ENCODE measurements at places on chromosomes 4 and X.

DNA sequence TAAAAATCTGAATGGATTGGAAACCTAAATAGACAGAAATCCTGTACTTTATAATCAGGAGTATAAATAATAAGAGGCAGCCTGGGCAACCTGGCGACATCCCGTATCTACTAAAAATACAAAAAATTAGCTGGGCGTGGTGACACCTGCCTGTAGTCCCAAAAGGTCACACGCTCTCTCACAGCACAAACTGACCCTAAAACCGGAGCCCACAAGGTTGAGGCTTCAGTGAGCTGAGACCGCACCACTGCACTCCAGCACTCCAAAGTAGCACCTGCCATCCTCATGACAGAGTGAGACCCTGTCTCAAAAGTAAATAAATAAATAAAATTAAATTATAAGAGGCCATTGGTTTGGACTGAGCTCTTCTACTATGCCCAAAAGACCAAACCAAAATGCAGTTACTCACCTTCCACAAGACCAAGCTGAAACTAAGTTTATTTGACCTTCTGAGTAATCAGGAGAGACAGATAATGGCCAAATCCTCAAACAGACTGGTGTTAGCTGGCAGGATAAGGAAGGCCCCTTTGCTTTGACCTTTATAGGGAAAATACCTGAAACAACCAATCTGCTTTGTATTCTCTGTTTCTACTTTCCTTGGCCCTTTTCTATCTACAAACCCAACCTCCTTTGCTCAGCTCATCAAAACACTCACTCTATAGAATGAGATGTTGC lies 3.2 kb upstream of the GRSF1 start:
- DNase-seq, result no peak

DNA sequence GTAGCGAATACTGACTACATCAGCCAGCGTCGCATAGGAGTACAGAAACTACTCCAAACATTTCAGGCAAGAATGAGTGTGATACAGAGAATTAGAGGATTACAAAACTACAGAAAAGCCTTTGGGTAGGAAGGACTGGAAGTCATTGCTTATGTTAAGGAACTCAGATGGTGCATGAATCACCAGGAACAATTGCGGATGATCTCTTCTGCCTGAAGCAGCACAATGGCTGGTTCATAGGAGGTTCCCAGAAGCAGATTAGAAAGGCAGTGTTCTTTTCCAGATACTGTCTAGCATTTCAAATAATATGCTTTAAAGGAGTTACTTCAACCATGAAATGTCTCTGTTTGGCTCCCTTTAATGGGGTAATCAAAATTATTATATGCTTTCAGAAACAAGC lies 42.5 kb upstream of the MAP9 start:
- no peak for DNase-seq

DNA sequence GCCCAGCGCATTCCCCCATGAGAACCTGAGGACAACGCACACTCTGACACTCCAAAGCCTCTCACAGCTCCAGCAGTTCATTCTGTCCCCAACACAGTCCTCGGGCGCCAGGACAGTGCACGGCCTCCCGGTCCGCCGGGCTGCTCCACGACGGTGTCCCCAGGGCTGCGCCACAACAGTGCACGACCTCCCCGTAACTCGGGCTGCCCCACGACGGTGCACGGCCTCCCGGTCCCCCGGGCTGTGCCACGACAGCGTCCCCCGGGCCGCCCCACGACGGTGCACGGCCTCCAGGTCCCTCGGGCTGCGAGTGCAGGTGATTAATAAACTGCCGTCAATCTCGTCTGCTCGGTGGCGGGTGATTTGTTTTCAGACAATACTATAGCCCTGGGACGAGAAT lies 585.1 kb upstream of the FRG1 start:
- DNase-seq, result no peak

DNA sequence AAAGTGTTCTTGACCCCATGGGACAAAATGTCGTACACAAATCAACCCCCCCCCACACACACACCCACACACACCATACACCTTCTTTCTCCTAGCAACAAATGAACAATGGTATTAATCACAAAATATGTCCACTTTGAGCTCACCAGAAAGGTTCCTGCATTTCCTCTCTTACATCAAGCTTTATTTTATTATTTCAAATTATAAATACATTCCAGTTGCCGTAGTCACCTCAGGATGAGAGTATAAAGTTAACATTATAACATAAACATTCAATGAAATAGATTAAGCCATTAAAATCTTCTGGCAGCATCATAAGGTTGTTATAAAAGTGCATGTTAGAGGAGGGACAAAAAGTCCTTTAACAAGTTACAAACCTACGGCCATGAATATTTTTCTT lies 7.3 kb downstream of the XK start:
- no peak for DNase-seq

DNA sequence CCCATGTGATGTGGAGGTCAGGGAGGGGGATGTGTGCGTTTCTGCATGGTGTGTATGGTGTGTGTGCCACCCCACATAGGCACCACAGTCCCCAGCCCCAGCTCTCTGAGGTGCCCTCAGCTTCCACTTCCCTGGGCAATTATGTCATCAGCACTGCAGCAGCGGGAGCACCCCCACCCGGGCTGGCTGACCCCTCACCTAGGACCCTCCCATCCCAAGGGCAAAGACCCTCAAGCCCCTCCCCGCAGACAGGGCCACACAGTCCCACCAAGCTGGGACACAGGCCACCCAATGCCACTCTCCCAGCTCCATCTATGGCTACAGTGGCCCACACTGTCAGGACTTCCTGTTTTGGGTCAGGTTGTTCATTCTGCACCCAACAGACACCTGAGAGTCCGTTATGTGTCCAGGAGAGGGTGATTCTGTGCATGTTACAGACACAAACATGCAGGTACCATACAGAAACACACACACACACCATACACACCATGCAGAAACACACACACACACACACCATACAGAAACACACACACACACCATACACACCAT lies 75.2 kb downstream of the JAKMIP1 start:
- no peak for DNase-seq

- DNase-seq, result peak; percentile 13
Measured at GRCh38 chr4:159105761-159106243, 2.9 kb downstream of the RAPGEF2 start.

- DNase-seq, result no peak
Measured at GRCh38 chr4:120841580-120841979, 80.9 kb downstream of the PRDM5 start.

- DNase-seq, result no peak
Measured at GRCh38 chrX:20032201-20032600, 41.3 kb upstream of the BCLAF3 start.

- no peak for DNase-seq
Measured at GRCh38 chr4:88445252-88445651, 11.7 kb upstream of the HERC5 start.

- DNase-seq, result peak; percentile 58
Measured at GRCh38 chr4:21765810-21766407, 182.7 kb downstream of the KCNIP4 start.

GRCh38 chr4:3852309-3852708 lies 86.1 kb downstream of the ADRA2C start:
- DNase-seq, result no peak

- DNase-seq, result no peak
Measured at GRCh38 chr4:153825126-153825525, 36.2 kb upstream of the SFRP2 start.

DNA sequence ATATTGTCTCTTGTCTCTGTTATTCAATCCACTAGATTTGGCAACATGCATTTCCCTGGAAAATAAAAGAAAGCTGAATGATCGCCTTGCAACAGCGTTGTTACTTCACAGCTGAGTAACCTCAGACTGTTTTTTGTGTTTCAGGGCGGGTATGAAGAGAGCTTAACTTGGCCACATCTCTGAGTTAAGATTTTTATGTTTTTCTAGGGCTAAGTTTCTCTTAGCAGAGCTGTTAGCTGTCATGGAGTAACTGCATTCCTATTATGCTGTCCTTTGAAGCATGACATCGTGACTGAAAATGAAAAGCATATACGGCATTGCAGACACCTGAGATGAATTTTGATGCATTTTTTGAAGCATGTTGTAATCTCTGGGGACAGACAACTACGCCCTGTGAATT lies 1798.9 kb downstream of the PCDH7 start:
- no peak for DNase-seq

GRCh38 chr4:93658443-93658842 lies 170.1 kb upstream of the ATOH1 start:
- no peak for DNase-seq

All from Ammon's horn (tissue), 1 donor.